Lower lobe of right lung (tissue), 2 donors: ENCODE measurements at places on chromosomes 4 and X. TPM values are rescaled to one million over a fixed set of nuclear protein-coding genes. Genes with fewer than 3 reads are reported as not detected.

- H3K27me3 ChIP-seq, result no peaks in the 10 kb centered on the region
- no peak overlapping the region for H3K27ac ChIP-seq
- DNase-seq, result no peak
- H3K36me3 ChIP-seq, result no peaks in the 10 kb centered on the region
- H3K4me3 ChIP-seq, result no peak overlapping the region
These were observed 42.7 kb upstream of the RASSF6 start for GRCh38 chr4:73662709-73663546.

GRCh38 chrX:77444075-77444474 is 3.1 kb upstream of the FGF16 start:
- H3K4me1 ChIP-seq, result peaks cover 8% of the 10 kb centered on the region
- peaks cover 7% of the 10 kb centered on the region for H3K27me3 ChIP-seq
- no peaks in the 10 kb centered on the region for H3K36me3 ChIP-seq
- no peak overlapping the region for H3K4me3 ChIP-seq
- no peak for DNase-seq
- H3K27ac ChIP-seq, result no peak overlapping the region

- DNase-seq, result no peak
- H3K4me3 ChIP-seq, result no peak overlapping the region
- no peak overlapping the region for H3K27ac ChIP-seq
These were observed 434.7 kb downstream of the PACRGL start for GRCh38 chr4:21134994-21135393.

- H3K27ac ChIP-seq, result no peak overlapping the region
- H3K4me1 ChIP-seq, result peaks cover 18% of the 10 kb centered on the region
These were observed 9.3 kb downstream of the APOO start for GRCh38 chrX:23898412-23898959.

- DNase-seq, result no peak
- no peak overlapping the region for H3K27ac ChIP-seq
These were observed 304.9 kb downstream of the GBA3 start for GRCh38 chr4:22997358-22998224.

DNA sequence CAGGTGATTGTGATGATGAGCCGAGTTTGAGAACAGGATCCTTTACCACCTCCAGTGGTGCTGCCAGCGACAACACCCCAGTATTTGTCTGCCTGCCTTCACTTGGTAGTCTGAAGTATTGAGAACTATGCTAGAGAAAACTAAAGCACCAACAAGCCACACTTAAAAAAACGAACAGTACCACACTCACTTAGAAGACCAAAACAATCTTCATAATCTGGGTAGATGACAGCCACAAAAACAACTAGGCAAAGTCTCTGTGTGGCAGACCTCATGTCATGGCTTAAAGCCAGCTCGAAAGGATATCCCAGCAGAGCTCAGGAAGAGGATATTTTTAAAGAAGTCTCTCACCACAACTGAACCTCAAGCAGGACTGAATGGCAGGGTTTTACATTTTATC is 236.0 kb downstream of the GPC3 start:
- DNase-seq, result no peak
- H3K27ac ChIP-seq, result no peak overlapping the region
- H3K36me3 ChIP-seq, result no peaks in the 10 kb centered on the region
- H3K27me3 ChIP-seq, result no peaks in the 10 kb centered on the region

- H3K36me3 ChIP-seq, result peaks cover 99% of the 10 kb centered on the region
- H3K27me3 ChIP-seq, result no peaks in the 10 kb centered on the region
- H3K4me3 ChIP-seq, result no peak overlapping the region
- no peak for DNase-seq
These were observed 13.3 kb downstream of the SRP72 start for GRCh38 chr4:56480691-56481090.

DNA sequence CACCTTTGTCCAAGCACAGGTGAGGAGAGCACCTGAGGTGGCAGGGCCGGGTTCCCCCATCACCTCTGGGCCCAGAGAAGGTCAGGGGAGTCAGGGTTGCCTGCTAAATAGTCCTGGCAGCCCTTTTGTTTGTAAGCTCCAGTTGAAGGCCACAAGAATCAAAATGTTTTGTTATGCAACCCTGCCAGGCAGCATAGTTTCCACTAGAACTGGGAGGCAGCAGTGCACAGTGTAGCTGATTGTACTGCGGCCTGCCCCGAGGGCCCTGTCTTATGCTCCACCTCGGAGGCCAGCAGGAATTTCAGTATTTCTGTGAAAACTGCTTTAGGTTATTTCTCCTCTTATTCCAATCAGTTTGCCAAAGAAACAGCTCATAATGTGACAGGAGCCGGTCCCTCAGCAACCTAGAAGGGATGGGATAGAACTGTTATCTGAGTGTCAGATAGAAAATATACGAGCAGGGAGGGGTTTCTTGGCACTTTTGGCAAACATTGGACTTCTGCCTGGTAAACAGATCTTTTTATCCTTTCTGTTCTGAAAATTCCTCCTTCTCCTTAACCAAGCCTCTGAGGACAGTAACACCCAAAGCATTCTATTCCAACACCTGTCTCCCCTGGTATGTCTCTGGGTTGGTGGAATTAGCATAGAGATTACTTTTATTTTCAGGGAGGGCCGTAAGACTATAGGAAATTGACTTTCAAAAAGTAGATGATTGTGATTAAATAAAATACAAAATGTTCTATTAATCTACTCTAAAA is 93.6 kb downstream of the LNX1 start:
- no peak for DNase-seq
- peak overlapping the region; percentile 18 for H3K27ac ChIP-seq
- no peaks in the 10 kb centered on the region for H3K36me3 ChIP-seq

DNA sequence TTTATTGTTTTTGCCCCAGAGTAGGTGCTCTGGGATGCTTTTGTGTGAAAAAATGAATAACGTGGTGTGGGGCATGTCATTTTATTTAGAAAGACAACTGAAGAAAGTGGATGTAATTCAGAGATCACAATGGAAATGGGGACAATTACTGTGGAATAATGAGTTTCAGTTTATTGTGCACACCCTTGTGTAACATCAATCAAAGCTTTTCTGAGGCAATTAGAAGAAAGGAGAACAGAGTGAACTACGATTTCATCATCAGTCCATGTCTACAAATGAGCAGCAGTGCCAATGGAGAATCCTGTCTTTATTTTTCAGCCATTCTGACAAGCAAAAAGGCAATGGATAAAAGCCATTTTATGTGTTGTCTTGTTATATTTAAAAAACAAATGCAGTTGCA is 339.2 kb downstream of the TMA16 start:
- no peaks in the 10 kb centered on the region for H3K36me3 ChIP-seq
- H3K4me1 ChIP-seq, result no peaks in the 10 kb centered on the region
- no peak overlapping the region for H3K4me3 ChIP-seq
- DNase-seq, result no peak
- no peak overlapping the region for H3K27ac ChIP-seq
- no peaks in the 10 kb centered on the region for H3K27me3 ChIP-seq

DNA sequence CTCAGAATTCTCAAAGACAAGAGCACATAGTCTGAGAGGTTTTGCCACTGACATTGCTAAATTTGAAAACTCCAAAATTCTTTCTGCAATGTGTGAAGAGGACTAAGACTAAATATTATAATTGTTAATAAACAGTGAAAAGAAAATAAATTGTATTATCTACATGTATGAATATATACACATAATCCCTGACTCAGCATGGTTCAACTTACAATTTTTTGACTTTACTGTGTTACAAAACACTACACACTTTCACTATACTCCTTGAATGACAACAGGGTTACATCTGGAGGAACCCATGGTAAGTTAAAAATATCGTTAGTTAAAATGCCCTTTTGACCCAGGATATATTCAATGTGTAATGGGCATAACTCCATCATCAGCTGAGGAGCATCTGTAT is 2017.2 kb upstream of the TENM3 start:
- no peaks in the 10 kb centered on the region for H3K36me3 ChIP-seq
- no peaks in the 10 kb centered on the region for H3K27me3 ChIP-seq
- H3K4me1 ChIP-seq, result no peaks in the 10 kb centered on the region
- H3K4me3 ChIP-seq, result no peak overlapping the region

DNA sequence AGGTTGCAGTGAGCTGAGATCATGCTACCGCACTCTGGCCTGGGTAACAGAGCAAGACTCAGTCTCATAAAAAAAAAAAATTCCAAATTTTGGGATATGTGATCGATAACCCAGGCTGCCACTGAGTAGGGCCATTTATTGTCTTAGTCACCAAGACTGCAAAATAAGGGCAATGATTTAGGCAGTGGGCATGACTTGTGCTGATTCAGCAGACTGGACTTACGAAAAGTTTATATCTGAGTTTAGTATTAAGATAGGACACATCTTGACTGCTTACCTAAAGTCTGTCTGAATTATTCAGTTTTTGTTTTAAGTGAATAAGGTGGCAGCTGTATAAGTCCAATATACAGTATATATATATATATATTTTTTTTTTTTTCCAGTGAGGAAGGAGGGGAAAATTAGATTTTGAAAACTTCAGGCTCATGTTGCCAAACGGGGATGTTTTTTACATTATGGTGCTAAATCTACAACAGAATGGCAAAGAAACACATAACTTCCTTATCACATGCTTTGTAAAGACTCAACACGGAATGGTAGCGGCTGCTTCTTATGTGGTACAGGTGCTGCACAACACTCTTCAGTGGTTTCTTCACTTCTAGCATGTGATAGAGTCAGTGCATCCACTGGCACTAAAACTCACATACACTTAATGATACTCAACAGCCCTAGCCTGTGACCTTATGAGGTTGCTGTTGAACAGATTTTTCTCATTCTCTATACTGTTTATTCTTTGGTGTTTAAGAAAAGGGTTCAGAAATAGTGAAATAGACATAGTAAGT is 6.5 kb downstream of the TEX13D start:
- no peaks in the 10 kb centered on the region for H3K36me3 ChIP-seq
- no peaks in the 10 kb centered on the region for H3K4me1 ChIP-seq
- no peak for DNase-seq
- no peak overlapping the region for H3K27ac ChIP-seq
- no peaks in the 10 kb centered on the region for H3K27me3 ChIP-seq
- H3K4me3 ChIP-seq, result no peak overlapping the region

DNA sequence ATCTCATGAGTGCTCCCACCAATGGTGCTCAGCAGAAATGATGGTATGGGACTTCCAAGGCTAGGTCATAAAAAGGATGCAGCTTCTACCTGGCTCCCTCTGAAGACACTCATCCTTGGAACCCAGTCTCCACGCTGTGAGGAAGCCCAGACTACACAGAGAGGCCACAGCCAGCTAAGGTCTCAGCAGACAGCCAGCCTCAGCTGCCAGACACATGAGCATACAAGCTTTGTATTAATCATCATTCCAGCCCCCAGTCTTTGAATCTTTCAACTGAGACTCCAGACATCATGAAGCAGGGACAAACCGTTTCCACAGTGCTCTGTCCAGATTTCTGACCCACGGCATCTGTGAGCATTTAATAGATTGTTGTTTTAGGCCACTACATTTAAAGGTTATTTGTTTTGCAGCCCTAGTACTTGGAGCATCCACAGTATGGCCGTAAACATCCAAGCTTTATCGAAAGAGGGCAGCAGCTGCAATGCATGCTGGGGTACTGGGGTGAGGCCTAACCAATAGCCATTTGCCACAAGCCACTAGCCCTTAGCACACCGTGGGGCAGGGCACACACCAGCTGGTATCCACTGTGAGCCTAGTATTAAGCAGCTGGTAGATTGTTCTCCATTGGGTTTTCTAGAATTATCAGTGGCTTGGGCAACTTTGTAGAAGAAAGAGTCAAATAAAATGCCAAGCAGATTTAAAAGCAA is 449.1 kb downstream of the BCOR start:
- no peak overlapping the region for H3K27ac ChIP-seq
- no peaks in the 10 kb centered on the region for H3K4me1 ChIP-seq
- H3K4me3 ChIP-seq, result no peak overlapping the region
- no peaks in the 10 kb centered on the region for H3K36me3 ChIP-seq
- no peaks in the 10 kb centered on the region for H3K27me3 ChIP-seq

- no peaks in the 10 kb centered on the region for H3K36me3 ChIP-seq
- no peak overlapping the region for H3K27ac ChIP-seq
- H3K27me3 ChIP-seq, result peaks cover 17% of the 10 kb centered on the region
- H3K4me1 ChIP-seq, result peaks cover 3% of the 10 kb centered on the region
- no peak overlapping the region for H3K4me3 ChIP-seq
- no peak for DNase-seq
These were observed 5.3 kb upstream of the ADRA2C start for GRCh38 chr4:3760841-3761240.

Gene RENBP
- 57.0 TPM for total RNA-seq

Gene CORIN
- 3.9 TPM for total RNA-seq

Gene ABHD18
- total RNA-seq, result 12.6 TPM

Gene CYTL1
- 1.4 TPM for total RNA-seq

Gene RBM47
- 108 TPM for total RNA-seq

Gene GALNT7
- 22.0 TPM for total RNA-seq

Gene ARHGAP36
- total RNA-seq, result not detected

Gene CYBB
- total RNA-seq, result 420 TPM

Gene SLC26A1
- total RNA-seq, result 1.0 TPM
